ENCODE measurements at places on chromosomes 3 and 15.
A peak's percentile ranks its signal among the peaks of the same experiment; 100 is the strongest.

DNA sequence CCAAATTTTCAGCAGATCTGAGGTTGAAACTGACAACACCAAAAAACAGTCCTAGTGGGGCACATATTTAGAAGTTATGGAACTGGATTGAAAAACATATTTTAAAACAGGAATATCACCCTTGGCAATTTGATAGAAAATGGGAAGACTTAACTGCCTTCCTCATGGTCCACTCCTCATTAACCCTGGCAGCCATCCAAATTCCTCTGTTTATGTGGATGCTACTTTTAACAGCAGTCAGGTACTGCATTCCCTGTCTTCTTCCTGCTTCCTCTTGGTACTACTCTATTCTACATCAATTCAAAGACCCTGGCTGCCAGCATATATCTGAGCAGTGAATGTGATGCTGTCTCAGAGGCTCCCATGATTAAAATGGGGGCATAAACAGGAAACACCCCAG lies 54.3 kb downstream of the PDE8A start:
- no peak for DNase-seq

DNA sequence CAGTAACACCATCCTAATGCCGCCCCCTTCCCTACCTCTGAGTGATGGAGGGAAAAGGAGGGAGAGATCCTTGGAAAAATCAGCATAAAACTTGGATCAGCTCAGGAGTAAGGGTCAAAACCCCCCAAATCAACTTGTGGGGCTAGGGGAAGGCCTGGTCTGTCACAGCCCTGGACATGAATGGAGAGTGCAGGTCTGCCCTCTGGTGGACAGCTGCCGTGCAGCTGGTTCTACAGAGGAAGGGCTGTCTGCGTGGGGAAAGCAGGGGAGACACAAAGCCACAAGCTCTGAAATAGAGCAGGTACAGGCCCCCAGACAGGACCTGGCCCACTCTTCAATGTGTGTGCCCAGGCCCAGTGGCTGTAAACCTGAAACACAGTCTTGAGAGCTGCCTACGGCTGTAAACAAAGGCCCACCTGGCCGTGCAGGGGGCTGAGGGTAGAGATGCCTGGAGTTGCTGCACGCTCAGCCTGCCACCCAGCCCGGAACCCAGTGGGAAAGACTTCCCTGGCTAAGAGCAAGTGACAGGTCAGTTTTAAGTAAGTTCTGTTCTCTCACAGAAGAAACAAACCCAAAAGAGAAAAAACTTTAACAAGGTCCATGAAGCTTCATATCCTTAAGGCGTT lies 16.4 kb downstream of the CLK3 start:
- no peak for DNase-seq

GRCh38 chr15:67185621-67186225 lies 68.7 kb downstream of the AAGAB start:
- DNase-seq = no peak

DNA sequence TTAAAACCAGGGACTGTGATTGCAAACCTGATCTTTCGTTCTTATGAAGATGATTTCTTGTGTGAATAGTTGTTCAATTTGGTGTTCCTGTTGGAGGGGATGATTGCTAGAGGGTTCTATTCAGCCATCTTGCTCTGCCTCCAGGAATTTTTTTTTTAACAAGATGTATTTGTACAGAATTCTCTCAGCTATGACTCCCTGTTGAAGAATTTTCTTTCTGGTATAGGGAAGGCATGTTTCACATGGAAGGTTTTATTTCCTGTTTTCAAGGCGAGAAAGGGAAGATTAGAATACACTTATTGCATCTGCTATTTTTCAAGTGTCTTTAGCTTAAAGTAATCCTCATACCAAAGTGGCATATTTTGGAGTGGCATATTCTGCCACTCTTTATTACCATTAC lies 5.6 kb upstream of the LRRC34 start:
- peak; percentile 35 for DNase-seq

DNA sequence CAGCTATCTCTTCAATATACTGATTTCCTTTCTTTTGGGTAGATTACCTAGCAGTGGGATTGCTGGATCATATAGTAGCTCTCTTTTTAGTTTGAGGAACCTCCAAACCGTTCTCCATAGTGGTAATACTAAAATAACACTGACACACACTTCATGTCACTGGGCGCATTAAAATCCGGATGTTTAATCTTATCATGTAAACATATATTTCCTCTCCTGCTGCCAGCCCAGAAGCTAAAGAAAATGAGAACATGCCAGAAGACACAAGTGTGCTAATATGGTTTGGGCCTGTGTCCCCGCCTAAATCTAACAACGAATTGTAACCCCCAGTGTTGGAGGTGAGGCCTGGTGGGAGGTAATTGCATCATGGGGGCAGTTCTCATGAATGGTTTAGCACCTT lies 23.6 kb upstream of the KCNMB2 start:
- no peak for DNase-seq

- DNase-seq = no peak
Observed at GRCh38 chr3:108036984-108037741, 53.7 kb downstream of the CD47 start.

- no peak for DNase-seq
Observed at GRCh38 chr15:80265021-80265420, 13.0 kb upstream of the CTXND1 start.

- no peak for DNase-seq
Observed at GRCh38 chr3:56303487-56303886, 164.8 kb downstream of the ERC2 start.

DNA sequence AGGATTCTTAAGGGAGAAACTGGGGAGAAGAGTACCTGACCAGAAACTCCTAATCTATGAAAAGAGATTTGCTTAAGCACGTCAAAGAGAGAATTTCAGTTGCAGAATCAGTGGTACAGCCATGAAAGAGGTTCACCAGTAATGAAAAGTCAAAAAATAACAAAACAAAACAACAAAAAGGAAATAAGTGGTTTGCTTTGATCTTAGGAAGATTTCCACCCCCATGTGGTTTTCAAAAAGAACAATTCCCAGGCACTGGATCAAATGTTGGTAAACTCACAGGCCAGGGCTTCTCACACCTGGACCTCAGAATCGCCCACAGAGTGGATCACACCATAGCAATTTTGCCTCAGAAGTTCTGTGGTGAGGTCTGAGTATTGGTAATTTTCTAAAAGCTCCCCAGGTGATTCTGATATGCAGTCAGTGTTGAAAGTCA lies 67.5 kb downstream of the TMEM39A start:
- no peak for DNase-seq

DNA sequence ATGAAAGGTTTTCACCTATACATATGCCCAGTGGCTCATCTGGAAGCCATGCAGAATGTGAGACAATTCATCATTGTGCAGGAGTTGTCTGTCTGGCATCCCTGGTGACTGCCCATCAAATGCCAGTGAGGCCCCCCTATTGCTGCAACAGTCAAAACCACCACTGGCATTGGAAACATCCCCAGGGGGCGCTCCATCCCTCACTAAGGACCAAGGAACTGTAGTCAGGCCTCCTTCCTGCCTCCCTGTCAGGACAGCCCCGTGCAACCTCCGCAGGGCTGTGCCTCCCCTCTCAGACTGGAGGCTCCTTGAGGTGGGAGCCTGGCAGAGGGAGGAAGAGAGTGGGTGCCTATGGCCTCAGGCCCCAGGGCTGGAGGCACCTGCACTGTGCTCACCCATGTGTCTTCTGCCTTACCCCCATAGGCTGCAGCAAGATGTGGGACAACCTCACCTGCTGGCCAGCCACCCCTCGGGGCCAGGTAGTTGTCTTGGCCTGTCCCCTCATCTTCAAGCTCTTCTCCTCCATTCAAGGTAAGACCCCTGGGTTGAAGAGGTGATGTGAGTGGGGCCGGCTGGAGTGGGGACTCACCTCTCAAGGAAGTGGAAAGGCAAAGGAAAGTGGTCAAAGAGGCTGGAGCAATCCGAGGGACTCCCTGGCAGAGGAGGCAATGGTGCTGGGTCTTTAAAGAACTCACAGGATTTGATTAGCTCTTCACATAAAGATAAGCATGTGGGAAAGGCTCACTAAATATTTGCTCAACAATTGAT lies 16.5 kb downstream of the VIPR1 start:
- DNase-seq = no peak

- DNase-seq = no peak
Observed at GRCh38 chr3:98587654-98588053, 5.8 kb downstream of the CPOX start.

GRCh38 chr3:123642182-123642956 lies 57.5 kb upstream of the HACD2 start:
- peak; percentile 73 for DNase-seq

DNA sequence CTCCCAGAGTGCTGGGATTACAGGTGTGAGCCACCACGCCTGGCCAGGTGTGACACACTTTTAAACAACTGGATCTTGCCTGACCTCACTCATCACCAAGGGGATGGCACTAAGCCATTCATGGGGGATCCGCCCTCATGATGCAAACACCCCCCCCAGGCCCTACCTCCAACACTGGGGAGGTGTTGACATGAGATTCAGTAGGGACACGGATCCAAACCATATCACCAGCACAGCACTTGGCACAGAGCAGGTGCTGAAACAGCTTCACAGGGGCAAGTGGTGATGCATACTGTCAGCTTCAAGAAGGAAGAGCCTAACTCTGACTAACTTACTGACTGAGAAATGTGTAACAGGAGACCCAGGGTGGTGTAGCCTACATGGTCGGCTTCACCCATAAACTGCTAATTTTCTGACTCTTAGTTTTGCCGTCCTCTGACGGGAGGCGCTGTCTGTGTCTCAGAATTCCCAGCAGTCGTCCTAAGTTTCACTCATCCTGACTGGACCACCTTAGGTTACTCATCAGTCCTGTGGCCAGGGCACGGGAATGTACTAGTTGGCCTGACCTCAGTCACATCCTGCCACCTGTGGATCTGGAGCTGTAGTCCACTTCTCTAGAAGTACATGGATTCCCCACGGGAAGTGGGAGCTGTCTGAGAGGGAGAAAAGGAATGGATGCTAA lies 81.9 kb upstream of the PLXNA1 start:
- DNase-seq = no peak

- DNase-seq = no peak
Observed at GRCh38 chr15:70792171-70792573, 28.8 kb upstream of the UACA start.

DNA sequence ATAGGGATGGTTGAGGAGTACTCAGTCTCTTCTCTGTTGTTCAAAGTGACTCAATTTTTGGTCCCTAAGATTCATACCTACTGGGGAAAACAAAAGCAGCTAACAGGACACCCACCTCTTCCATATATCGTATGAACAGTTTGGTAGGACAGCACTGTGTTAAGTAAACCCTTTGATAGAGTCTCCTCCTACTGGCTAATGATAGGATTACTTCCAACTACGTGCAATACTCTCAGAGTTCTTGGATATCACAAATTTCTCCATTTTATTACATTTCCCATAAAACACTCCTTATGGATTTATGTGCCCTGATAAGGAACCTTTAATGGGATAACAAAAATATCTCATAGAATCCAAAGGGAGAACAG lies 200.2 kb upstream of the GOLGA6L4 start:
- peak; percentile 20 for DNase-seq

GRCh38 chr3:170719300-170719699 lies 133.4 kb upstream of the SLC7A14 start:
- DNase-seq = no peak

DNA sequence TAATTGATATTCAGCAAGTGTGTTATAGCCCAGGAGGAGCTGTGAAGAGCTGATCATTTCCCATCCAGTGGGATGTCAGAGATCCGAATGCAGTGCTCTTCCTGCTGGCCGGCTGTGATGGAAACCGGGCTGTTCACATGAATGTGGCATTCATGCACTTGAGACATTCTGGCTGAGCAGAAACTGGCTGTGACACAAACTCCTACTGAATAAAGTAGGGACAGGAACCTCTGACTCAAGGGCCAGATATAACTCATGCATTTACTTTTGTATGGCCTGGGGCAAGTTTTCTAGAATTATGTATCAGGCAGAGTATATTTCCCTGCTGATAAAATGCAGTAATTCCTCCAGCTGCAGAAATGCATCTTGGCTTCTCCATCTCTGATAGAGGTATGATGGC lies 83.4 kb upstream of the FAM3D start:
- no peak for DNase-seq

DNA sequence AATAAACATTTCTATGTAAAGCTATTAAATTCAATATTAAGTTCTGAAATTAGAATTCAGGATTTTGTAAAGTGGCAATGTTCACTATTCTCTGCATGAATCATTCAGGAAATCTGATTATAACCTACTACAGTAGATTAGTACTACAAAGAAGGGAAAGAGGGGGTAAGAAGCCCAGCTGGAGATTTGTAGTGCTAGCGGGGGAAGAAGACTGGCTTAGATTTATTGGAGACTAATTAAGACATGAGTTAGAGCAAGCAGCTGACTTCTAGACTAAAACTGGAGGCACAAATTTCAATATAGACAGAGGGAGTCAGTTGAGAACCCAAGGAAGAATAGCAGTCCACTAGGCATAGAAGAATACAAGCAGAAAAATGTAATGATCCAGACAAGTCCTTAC lies 55.8 kb upstream of the SETMAR start:
- DNase-seq = no peak

GRCh38 chr3:158465074-158465473 lies 105.9 kb upstream of the MLF1 start:
- no peak for DNase-seq

- DNase-seq = no peak
Observed at GRCh38 chr3:44562147-44562546, 7.2 kb downstream of the ZKSCAN7 start.

DNA sequence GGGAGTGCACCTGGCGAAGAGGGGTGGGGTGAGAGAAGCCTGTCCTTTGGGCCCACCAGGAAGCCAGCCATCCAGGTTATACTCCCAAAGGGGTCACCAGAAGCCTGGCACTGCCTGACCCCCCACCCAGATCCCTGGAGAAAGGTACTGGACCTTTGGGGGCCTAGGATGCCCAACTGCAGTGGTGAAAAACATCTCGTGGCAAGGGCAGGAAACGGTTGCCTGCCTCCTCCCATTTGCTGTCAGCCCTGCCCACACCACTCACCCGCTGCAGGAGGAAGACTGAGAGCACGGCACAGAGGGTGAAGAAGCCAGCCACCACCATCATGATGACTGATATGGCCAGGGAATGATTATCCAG lies 2.2 kb upstream of the ULK3 start:
- DNase-seq = no peak

DNA sequence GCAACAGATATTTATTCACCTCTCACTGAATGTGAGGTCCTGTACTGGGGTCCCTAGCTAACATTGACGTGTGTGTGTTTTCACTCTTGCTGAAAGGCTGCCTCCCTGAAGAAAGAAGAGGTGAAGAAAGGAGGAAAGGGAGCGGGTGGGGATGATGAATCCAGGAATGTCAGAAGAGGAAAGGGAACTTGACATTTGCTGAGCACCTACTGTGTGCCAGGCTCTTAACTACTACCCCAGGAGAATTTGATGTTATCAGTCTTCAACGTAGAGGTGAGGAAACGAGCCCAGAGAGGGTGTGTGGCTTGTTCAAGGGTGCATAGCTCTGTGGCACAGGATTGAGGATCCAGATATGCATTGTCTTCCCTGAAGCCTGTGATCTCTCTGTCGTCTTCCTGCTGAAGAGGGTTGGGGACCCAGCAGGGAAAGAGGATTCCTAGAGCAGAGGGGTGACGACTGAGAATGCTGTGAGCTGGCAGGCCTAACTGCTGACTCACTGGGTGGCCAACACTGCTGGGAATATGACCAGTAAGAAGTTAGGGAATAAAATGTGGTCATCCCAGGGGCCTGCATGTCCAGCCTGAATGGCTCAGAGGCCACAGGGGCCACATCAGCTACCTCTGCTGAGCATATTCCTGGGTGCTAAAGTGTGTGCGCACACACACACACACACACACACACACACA lies 6.6 kb upstream of the ATP2B2 start:
- peak; percentile 35 for DNase-seq

- no peak for DNase-seq
Observed at GRCh38 chr15:80151148-80151547, 1.7 kb upstream of the FAH start.

- no peak for DNase-seq
Observed at GRCh38 chr3:134579141-134579665, 71.6 kb downstream of the KY start.

All from non-pigmented ciliary epithelial cell (primary cell).